ENCODE measurements at places on chromosomes 7 and 10.
A peak's percentile ranks its signal among the peaks of the same experiment; 100 is the strongest.

DNA sequence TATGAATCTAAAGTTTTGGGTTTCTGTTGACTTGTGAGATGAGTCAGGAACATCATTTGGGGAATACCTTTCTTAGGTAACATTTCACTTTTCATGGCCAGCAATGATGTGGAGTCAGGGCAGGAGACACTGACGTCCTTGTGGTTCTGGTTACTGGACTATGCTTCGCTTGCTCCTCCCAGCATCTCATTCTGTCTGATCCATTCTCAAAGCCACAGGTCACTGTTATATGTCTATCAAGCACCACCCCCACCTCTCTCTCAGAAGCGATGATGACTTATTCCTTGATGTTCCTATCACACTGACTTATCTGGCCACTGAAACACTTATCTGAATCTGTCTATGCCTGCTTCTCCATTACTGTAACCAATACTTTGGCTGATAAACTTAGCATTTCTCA lies 51.6 kb downstream of the TES start:
- DNase-seq: no peak

DNA sequence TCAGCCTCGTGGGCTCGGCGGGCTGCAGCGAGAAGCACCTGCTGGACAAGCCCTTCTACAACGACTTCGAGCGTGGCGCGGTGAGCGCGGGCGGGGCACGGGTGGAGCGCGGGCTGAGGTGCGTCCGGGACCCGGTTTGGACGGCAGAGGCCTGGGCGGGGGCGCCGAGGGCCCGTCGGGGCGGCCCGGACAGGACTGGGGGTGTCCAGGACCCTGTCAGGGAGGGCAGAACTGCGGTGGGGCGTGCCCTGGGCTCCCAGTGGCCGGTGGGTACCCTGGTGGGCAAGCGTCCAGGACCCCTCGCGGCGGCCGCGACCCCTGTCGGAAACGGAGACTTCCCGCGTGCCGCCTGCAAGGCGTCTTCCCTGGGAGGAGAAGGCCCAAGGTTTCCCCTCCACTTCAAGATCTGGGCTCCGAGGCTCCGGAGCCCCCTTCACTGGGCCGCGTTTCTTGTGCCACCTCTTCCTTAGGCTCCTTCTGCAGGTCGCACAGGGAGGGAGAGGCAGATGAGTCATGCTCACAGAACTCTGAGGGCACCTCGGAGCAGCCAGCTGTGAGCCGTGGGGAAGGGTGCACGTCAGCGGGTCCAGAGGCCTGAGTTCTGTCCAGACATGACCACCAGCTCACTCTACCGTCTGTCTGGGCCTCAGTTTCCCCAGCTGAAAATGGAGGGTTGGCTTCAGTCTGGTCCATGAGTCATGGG lies 485 bp downstream of the ALOX5 start:
- no peak for DNase-seq

DNA sequence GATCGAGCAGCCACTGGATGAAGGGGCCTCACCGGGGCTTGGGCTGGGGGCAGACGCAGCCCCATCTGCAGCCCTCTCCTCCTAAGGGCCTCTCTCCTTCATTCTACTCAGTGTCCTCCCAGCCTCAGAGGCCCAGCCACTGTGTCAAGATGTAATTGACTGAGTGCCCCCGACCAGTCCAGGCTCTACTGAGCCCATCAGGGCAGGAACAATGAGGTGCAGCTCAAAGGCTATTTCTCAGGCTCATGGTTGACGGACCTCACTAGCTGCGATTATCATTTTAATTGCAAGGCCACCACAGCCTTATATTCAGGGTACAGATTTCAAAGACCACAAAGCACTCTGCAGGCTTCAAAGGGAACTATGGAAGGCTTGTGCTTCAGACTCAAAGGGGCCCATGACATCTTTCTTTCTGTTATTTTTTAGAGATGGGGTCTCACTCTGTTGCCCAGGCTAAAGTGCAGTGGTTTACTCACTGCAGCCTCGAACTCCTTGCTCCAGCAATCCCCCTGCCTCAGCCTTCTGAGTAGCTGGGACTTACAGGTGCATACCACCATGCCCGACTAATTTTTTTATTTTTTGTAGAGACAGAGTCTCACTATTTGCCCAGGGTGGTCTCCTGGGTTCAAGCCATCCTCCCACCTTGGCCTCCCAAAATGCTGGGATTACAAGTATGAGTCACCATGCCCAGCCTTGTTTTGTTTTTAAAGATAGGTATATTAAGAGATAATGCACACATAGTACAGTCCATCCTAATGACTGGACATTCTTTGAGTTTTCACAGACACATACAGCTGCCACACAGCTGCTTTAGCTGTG lies 23.7 kb downstream of the SLC29A3 start:
- no peak for DNase-seq

DNA sequence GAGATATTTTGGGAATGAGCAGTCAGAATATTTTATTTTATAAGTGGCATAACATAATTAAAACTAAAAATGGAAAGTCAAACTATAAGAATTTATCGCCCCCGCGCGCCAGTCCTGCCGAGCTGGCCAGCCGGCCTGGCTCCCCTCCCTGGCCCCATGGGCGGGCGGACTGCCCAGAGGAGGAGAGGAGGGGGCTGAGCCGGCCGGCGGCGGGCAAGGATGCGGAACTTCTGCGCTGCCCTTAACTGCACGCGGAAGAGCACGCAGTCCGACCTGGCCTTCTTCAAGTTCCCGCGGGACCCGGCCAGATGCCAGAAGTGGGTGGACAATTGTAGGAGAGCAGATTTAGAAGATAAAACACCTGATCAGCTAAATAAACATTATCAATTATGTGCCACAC lies 96.8 kb downstream of the DKK1 start:
- DNase-seq: no peak

GRCh38 chr7:44228571-44229350 lies 28.0 kb downstream of the YKT6 start:
- no peak for DNase-seq

GRCh38 chr10:22437620-22438588 lies 92.6 kb downstream of the SPAG6 start:
- peak; percentile 20 for DNase-seq

DNA sequence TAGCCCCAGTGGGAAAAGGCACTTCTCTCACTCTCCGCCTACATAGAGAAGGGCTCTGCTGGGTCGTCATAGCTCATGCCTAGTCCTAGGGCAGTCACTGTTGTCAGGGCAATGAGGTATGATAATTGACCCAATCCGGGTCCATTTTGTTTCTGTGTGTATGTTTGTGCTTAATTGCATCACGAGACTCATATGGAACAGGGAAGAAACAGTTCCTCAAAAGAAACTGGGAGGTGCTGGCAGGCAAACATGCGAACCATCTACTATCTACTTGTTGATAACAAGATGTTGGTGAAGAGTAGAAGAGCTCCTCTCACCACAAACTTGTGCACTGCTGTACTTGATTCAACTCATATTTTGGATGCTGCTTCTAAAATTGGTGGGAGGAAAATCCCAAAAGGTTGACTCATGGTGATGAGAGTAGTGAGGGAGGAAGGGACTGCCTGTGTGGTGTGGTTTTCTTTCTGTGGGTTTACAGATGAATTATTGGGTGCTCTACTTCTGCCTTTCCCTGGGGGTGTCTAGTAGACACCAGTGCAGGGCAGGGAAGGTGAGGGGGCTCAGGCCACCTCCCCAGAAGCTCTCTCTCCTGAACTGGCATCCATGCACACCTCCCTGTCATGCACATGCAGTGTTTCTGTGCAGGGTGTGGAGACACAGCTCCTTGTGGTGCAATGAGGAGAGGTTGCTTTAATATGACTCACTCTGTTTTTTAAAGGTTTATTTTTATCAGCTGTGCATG lies 29.4 kb downstream of the LSMEM1 start:
- no peak for DNase-seq

DNA sequence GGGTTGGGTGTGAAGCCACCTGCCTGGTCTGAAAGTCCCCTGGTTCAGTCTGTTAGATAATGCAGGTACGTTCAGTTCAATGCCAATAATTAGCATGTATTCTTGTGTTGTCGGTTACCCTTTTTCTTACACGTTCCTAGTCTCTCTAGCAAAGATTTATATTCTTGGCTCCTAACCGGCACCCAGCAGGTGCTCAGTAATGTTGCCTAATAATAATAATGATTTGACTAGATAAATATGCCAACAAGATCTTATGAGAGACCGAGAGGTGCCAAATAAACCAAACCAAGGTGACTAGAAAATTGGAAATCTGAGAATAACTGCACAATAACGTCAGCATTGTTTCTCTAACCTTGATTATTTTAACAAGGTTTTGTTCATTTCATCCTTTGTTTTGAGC lies 1.1 kb upstream of the SMIM30 start:
- no peak for DNase-seq

- DNase-seq: no peak
Observed at GRCh38 chr7:102916426-102916825, 3.6 kb downstream of the LRRC17 start.
